ENCODE measurements at places on chromosomes 2 and 18.

GRCh38 chr2:73918856-73919255 is 7.8 kb upstream of the DGUOK start:
- no peak for DNase-seq

- no peak for DNase-seq
Measured at GRCh38 chr18:14930076-14930475, 182.1 kb downstream of the ANKRD30B start.

DNA sequence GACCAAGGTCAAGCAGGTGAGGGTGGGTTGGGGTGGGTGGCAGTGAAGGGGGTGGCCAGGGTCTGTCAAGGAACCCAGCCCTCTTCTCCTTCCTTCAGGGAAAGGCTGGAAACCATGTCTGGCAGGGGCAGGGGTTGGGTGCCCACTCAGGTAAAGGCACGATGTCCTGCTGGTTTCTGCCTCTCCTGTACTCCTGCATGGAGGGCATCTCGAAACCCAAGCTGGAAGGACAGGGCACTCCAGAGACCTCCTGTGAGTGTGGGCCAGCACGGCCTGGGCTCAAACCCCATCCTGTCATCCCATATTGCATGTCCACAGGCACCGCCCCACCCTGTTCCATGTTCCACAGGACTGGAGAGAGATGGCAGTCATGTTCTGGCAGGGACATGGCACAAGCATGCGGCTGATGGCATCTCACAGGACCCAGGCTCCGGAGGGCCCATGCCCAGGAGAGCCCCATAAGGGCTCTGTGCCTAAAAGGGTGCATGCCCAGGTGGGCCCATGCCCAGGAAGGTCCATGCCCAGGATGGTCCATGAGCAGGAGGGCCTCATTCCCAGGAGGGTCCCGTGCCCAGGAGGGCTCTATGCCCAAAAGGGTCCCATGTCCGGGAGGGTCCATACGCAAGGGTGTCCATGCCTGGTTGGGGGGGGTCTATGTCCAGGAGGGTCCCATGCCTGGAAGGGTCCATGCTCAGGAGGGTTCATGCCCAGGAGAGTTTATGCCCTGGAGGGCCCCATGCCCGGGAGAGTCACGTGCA is 6.4 kb downstream of the GPR35 start:
- DNase-seq = no peak

- DNase-seq = no peak
Measured at GRCh38 chr2:212294816-212295215, 243.8 kb downstream of the ERBB4 start.

DNA sequence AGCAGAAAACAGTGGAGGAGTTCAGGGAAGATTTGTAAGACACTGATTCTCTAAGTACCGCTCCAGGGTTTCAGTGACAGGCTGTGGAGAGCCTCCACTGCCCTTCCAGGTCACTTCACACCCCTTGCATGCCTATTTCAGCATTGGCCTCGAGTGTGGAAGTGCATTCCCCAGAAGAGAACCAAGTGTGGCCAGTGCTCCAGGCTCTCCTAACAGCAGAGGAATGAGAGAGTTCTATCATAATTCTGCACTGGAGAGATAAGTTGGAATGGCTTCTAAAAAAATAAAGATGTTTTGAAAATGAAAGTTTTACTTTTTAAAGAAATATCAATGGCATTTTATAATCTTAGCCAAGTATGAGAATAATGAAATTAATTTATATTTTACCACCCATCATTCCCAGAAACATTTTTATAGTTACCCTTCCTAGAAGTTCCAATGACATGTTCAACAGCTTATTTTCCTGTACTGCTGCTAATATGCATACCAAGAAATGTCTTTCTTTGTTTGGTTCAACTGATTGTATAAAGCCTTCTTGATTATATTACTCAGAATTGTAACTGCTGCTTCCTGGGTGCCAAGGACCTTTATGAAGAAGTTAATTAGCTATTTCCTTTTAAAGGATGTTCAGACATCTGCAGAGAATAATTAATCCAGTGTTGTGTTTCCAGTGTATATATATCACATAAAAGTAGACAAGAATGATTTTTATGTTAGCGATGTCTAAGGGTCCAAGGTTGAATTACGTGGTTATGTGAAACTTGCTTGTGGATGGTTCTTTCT is 61.0 kb upstream of the SERPINE2 start:
- no peak for DNase-seq

- DNase-seq = no peak
Measured at GRCh38 chr2:144983107-144983506, 463.2 kb upstream of the ZEB2 start.

GRCh38 chr2:241976296-241976695 is 106.8 kb downstream of the RTP5 start:
- DNase-seq = no peak

Data from DMS53 (cell line).